Inflammatory macrophage treated with lipopolysaccharide for 1 hour (primary cell): ENCODE measurements at places on chromosomes 13 and 19.

DNA sequence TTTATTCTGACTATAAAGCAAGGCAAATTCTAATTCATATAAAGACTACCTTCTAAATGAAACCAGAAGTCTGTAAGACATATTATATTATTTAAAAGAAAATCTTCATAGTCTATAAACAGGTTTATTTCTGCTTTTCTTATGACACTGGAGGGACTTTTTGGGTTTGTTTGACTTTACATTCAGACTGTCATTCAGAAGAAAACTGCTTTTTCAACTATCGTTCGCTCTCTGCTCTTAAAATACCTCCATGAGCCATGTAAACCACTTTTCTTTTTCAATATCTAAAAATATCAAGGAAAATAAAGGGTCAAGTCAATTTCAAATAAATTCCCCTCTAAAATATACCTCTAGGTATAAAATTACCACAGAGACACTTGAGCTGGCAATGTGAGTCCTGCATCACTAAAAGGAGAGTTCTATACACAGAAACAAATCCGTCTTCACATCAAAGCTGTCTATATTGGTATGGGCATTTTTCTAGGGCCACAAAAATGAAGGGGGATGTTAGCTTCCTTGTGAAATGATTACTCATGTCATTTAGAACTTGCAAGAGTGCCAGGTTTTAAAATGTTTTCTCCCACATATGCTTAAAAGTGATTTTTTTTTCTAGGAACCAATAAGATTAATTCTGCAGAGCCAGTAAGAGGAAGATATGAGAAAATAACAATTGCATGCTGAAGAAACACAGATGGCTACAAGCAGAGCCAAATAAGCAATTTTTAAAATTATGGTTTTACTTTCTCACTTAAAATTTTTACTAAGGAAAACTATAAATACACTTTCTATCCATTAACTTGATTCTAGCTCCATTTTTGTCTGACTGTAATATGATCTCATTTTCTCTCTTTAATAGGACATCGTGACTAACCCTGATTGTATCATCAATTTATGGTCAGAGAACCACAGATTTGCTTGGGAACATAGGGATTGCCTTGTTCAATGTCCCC lies 181.8 kb downstream of the TBC1D4 start:
- no peak for DNase-seq

- no peak for DNase-seq
Observed at GRCh38 chr13:114122591-114123211, 9.7 kb downstream of the RASA3 start.

GRCh38 chr13:33182729-33183128 lies 102.8 kb downstream of the STARD13 start:
- DNase-seq = no peak

DNA sequence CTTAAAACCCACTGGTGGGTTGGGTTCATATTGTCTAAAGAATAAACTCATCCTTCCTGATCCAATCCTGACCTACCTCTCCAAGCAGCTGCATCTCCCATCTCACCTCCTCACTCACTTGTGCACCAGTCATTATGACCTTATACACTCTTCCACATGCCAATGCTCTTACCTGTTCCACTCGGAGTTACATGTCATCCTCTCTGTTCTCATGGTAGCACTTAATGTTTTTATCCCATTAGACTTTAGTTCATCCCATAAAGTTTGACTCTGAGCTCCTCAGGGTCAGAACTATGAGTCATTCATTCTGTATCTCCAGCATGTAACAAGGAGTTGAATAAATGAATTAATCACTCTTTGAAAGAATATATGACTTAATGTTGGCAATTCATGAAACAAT lies 330.2 kb downstream of the KLF12 start:
- DNase-seq = no peak

DNA sequence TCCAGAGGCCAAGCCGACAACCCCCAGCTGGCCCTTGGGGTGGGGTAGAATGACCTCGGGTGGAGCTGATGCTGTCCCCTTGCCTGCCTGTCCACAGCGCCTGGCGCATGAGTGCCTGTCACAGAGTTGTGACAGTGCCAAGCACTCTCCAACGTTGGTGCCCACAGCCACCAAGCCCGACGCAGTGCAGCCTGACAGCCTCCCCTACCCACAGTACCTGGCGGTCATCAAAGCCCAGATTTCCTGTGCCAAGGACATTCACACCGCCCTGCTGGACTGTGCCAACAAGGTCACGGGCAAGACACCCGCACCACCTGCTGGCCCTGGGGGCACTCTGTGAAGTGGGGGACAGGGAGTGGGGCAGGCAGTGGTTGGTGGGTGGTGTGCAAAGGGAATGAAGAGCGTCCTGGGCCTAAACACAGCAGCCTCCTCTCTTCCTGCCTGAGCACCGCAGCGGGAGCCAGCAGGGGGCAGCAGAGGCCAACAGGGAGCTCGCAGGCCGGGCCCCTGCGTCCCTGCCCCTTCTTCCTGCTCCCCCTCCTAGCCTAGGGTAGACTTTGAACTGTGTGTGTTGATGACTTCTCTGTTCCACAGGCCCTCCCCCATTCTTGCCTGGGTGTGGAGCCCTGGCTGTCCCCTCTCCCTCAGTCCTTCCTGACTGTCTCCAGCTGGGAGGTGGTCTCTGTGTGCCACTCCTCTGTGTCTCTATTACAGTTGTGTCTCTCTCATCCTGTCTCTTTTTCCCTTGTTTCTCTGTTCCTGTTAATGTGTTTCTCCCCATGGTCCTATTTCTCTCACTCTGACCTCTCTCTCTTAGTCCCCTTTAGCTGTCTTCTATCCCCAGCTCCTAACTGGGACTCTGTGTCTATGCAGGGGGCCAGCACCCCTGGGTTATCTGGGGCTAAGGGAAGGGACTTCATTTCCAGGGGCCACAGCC lies 6.5 kb downstream of the MED29 start:
- peak; percentile 77 for DNase-seq

DNA sequence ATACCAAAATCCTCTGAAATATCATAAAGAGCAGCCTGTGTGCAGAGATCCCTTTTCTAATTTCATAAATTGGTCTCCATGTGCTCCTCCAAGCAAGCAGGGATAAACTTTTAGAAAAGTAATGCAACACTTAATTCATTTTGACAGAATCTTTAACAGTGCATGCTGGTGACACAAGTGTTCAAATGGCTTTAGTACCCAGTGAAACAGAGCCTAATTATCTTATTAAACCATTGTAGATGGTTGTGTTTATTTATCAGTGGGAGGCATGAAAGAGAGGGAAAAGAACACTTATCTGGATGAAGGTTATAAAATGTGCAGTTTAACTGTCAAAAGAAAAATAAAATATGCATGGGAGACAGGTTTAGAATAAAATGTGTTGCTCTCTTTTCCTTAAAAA lies 945.0 kb upstream of the PCDH20 start:
- no peak for DNase-seq

DNA sequence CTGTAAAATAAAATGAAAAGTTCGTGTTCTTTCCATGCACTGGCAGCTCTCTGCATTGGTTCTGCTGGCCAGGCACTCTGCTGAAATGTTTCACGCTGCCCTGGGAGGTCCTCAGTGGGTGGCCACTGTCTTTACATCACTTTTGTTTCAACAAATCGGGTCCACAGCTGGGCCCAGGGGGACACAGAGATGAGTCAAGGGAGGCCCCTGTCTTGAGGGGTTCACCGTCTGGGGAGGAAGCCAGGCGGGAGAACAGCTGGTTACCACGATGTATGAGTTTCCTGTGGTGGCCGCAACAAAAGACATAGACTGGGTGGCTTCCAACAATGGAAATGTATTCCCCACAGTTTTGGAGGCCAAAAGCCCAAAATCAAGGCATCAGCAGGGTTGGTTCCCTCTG lies 5.1 kb upstream of the KLF2 start:
- no peak for DNase-seq

GRCh38 chr13:113299951-113300350 lies 2.9 kb downstream of the LAMP1 start:
- peak; percentile 83 for DNase-seq

GRCh38 chr19:29606420-29606747 lies 301 bp downstream of the POP4 start:
- DNase-seq = no peak

GRCh38 chr13:97921176-97921816 lies 32.2 kb upstream of the IPO5 start:
- no peak for DNase-seq

GRCh38 chr13:36819739-36820090 lies 693 bp downstream of the RFXAP start:
- DNase-seq = no peak

DNA sequence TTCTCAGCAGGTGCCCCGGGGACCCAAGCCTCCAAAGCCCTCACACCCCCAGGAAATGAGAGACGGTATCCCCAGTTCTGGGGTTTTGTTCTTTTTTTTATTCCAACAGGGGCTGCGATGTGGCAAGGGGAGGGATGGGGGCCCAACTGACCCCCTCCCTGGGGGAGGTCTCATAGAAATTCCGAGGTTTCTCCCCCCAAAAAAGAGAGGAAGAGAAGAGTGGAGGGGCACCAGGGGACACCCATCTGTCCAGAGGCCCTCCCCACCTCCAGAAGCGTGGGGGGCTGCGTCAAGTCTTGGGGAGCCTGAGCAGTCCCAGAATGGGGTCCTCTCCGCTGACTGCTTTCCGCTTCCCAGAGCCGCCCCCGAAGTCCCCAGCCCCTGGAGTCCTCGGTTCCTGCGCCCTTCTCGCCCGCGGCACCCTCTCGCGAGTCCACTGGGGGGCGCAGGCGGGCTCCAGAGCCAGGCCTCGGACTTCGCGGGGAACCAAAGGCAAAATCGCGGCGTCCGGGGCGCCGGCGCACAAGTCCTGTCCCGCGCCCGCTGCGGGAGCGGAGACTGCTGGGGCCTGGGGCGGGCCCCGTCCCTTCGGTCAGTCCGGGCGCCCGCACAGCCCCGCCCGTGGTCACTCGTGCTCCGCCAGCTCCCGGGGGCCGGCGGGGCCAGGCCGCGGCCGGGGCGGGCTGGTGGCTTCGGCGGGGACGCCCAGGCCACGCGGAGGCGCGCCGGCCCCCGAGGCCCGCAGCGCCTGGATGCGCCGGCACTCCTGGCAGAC lies 4.4 kb upstream of the ATP1A3 start:
- peak; percentile 23 for DNase-seq

GRCh38 chr19:12721656-12722565 lies 1.8 kb downstream of the TNPO2 start:
- peak; percentile 42 for DNase-seq

DNA sequence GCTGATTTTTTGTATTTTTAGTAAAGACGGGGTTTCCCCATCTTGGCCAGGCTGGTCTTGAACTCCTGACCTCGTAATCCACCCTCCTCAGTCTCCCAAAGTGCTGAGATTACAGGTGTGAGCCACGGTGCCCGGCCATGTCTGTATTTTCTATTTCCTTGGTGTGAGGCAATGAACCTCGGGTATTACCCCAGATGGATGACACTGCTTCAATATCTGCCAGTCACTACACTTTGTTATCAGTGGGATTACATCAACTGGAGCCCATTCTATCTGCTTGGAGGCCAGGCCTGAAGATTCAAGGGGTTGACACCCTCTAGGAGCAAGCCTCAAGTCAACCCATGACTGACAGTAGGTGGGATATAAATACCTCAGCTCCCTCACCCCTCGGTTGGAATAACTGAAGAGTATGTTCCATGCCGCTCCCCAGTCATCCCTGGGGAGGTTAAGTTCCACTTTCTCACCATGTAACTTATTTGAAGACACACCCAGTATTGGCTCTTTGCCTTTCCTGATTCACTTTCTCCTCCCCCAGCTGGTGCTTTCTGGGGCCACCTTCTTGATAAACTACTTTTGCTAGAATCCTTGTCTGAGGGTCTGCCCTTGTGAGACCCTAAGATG lies 992 bp upstream of the ADGRE1 start:
- no peak for DNase-seq

GRCh38 chr13:100433475-100433874 lies 155.1 kb downstream of the GGACT start:
- no peak for DNase-seq

- DNase-seq = no peak
Observed at GRCh38 chr13:97878431-97879375, 74.8 kb upstream of the IPO5 start.

GRCh38 chr19:49739933-49740332 lies 23.2 kb downstream of the TSKS start:
- DNase-seq = no peak

DNA sequence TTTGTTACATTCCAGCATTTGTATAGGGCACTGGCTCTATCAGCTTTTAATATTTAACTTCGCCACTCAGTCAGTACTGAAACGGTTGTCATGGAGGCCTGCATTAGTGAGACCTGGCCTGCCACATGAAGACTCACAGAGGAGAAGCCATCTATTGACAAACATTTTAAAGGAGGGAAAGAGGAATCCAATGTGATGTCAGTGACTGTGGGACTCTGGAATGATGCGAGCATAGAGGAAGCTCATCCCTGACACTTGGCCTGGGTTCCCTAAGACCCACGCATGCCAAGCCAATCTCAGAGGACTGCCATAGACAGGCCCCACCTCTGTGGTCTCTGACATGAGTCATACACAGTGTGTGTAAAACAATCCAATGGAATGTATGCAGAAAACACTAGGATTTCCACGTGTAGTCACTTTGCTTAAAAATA lies 7.9 kb upstream of the DPY19L3 start:
- DNase-seq = no peak

GRCh38 chr19:11203194-11204075 lies 6.1 kb upstream of the KANK2 start:
- DNase-seq = peak; percentile 48

GRCh38 chr13:45575146-45575829 lies 40.3 kb downstream of the ERICH6B start:
- no peak for DNase-seq

GRCh38 chr13:51050021-51050830 lies 60.8 kb downstream of the C13orf42 start:
- DNase-seq = no peak

GRCh38 chr19:1566392-1567115 lies 1.6 kb downstream of the MEX3D start:
- no peak for DNase-seq

- DNase-seq = peak; percentile 54
Observed at GRCh38 chr19:48961051-48961649, 4.0 kb upstream of the FTL start.

DNA sequence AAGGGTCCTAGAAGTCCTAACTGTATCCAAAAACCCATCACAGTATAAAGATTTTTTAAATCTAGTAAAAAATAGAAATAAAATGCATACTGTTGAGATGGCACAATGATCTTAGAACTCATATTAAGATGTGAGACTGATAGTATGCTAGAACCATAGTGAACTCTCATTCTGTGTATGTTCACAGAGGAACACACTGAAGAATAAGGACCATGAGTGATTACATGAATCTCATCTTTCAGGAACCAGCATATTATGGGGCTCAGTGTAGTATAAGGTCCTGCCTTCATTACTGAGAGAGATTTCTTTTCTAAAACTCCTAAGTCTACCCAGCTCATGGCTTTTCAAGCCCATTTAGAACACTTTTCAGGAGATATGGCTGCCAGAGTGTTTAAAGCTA lies 59.8 kb upstream of the RFC3 start:
- no peak for DNase-seq

- DNase-seq = no peak
Observed at GRCh38 chr13:26888632-26889031, 128.0 kb upstream of the GPR12 start.
